Nasal cavity respiratory epithelium epithelial cell of viscerocranial mucosa (primary cell): ENCODE measurements at places on chromosomes 2 and 18. TPM values are rescaled to one million over a fixed set of nuclear protein-coding genes. Genes with fewer than 3 reads are reported as not detected.

ANKRD30B gene
- not detected in 2 replicates for total RNA-seq

STARD7 gene
- total RNA-seq: 125 and 139 TPM in 2 replicates

CREG2 gene
- 0.68 and 3.1 TPM in 2 replicates for total RNA-seq

TRIM54 gene
- total RNA-seq: not detected in 2 replicates

ZNF804A gene
- not detected in 2 replicates for total RNA-seq

KIDINS220 gene
- total RNA-seq: 72.8 and 98.2 TPM in 2 replicates

R3HDM1 gene
- total RNA-seq: 6.2 and 16.1 TPM in 2 replicates

SERPINB12 gene
- total RNA-seq: 0.28 and 0.34 TPM in 2 replicates
